Right atrium auricular region (tissue), 2 donors: ENCODE measurements at places on chromosomes 16 and 17.

DNA sequence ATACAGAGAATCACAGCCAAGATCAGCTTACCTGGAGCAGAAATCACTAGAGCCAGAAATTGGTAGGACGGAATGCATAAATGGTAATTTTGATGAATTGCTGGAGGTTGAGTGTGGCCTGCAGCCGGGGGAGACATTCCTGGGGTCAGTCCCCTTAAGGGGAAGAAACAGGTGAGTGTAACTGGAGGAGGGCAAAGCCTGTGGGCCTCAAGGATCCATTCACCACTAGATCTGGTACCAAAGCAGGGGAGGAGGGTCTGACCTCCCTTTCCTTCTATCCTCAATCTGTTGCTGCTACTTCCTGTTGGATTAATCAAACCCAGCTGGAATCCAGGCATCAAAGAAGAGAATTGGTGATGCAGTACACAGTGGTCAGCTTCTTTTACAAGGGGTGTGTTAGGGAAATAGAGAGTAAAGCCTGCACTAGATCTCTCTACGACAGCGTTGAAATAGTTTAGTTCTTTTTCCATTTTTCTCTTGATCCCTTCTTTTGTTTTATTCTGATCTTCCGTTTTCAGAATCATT, 8.6 kb upstream of the ABCA9 start:
- DNase-seq = no peak

GRCh38 chr16:3938843-3939624, 58.5 kb upstream of the CREBBP start:
- DNase-seq = no peak

DNA sequence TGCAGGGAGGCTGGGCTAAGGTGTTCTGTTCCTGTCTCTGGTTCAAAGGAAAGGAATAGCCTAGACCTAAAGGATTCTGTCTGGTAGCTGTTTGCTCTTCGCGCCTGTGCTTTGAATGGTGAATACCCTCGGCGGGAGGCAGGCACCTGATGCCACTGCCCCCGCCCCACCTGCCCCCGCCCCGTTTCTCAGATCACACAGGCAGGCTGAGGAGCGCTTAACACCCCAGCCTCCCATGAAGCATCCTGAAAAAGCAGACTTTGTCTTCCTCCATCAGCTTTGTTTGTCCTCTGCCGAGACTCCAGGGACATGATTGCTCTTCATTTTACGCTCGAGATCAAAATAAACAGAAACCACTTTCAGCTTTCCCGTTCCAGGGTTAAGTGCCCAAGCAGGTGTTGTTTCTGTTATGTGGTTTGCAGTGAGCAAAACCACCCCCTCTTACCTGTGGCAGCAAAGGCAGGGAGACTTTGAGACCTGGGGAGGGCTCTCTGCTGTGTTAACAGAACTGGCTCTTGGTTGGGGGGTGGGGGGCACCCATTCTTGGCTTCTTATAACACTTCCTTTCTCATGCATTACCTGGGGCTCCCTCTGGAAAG, 452.1 kb downstream of the WWOX start:
- no peak for DNase-seq

DNA sequence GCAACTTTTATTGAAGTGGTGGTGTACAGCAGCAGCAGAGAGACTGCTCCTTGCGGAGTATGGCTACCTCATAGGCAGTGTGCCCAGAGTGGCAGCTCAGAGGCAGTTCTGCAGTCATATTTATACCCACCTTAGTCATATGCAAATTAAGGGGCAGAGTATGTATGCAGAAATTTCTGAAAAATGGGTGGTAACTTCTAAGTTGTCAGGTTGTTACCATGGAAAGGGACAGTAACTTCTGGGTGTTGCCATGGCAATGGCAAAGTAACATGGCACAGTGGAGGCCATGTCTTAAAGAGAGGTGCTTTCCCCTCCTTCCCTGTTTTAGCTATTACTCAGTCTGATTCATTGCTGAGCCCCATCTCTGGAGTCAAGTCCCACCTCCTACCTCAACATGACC, 53.4 kb downstream of the MEOX1 start:
- DNase-seq = no peak
